ENCODE measurements at places on chromosomes 11 and 22.

GRCh38 chr11:100612766-100613165 lies 74.3 kb upstream of the ARHGAP42 start:
- no peak for DNase-seq

- no peak for DNase-seq
Observed at GRCh38 chr22:39182478-39183030, 30.1 kb upstream of the CBX7 start.

DNA sequence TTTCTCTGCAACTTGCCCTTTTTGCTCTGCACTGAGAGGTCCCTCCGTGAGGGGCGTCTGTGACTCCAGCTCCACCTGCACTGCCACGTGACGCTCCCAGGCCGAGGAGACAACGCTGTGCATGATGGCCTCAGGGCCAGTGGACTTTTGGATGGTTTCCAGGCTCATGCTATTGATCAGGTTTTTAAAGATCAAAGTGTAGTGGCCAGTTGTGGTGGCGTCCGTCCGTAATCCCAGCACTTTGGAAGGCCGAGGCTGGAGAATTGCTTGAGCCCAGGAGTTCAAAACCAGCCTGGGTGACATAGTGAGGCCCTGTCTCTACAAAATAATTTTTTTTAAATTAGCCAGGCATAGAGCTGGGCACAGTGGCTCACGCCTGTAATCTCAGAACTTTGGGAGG lies 16.1 kb downstream of the RPL3 start:
- DNase-seq: no peak

DNA sequence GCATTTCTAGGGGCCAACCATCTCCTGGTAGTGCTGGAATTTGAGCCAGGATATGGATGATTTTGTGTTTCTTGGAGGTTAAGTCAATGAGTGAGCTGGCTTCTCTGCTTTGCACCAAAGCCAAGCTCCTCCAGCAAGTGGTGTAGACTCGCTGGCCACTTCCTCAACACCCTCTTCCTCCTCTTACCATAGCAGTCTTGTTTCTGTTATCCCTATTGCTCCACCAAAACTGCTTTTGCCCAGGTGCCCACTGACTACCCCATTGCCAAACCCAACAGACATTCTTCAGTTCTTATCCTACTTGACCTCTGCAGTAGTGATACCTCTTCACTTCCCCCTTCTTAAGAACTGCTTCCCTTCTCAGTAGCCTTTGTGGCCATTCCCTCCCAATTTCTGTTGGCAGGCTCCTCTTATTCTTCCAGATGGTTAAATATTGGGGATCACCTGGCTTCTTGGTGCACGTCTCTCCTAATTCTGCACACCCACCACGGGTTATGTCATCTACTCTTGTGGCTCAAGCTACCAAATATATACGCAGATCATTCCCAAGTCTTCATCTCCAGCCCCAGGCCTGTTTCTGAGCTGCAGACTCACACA lies 7.0 kb upstream of the PRG2 start:
- no peak for DNase-seq

DNA sequence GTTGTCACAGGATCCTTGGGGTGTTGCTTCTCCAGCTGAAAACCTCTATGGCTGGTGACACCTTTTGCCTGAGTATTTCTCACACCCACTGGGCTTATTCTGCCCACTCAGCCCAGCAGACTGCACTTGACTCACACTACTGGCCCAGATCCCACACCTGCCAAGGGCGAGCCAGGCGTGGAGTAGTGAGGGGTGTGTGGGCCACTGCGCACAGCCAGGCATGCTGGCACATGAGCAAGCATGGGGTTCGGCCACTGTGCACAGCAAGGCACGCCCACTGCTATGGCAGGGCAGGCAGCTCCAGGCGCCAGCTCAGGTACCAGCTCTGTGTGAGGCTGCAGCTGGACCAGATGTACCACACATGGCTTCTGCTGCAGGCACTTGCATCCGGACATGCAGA lies 116.5 kb upstream of the MTNR1B start:
- no peak for DNase-seq

DNA sequence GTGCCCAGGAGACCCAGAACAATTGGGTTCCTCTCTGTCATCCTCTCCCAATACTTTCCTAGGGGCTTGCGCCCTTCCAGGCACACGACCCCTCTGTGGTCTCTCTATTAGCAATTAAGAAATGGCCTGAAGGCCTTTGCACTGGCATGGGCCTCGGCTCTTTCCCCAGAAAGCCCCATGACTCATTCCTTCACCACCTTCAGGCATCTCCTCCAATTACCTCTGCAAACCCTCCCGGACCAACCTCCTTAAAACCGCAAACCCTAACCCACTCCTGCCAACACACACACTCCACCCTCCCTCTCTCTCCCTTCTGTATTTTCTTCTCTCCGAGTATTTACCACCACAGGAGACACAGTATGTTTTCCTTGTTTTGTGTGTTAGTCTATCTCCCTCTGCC lies 36.7 kb downstream of the LARGE1 start:
- DNase-seq: no peak

DNA sequence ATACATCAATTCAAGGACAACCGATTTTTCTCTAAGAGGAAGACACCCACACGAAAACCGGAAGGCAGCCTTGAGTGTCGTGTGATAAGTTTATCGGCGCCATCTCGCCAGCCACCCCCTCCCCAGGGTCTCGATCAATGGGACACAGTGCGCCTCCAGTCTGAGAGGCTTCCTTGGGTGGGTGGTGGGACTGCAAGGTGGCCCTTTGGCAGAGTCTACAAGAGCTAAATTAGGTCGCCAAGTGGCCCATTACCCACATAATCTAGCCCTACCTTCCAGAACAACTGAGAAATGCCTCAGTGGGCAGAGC lies 64.0 kb downstream of the CD6 start:
- DNase-seq: no peak

DNA sequence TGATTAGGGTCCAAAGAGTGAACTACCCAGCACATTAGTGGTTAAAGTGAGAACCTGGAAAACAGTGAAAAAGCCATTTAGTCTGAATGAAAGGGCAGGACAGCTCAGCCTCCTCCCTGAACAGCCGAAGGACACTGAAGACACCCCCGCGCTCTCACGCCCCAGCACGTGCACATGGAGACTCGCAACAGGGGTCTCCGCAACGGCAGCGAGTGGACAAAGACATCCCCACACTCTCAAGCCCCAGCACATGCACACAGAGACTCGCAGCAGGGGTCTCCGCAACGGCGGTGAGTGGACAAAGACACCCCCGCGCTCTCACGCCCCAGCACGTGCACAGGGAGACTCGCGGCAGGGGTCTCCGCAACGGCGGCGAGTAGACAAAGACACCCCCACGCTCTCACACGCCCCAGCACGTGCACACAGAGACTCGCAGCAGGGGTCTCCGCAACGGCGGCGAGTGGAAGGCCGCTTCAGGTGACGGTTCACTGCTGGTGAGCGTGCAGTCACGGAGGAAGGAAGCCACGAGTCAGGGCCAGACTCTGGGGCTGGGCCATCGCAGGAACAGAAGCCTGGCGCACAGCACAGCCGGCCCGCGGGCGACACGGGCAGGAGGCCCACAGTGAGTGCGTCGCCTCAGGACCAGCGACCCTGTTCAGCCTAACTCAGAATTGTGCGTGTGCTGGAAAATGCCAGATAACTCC lies 43.6 kb downstream of the BRD1 start:
- no peak for DNase-seq

- DNase-seq: no peak
Observed at GRCh38 chr11:105790840-105791239, 181.0 kb downstream of the GRIA4 start.

DNA sequence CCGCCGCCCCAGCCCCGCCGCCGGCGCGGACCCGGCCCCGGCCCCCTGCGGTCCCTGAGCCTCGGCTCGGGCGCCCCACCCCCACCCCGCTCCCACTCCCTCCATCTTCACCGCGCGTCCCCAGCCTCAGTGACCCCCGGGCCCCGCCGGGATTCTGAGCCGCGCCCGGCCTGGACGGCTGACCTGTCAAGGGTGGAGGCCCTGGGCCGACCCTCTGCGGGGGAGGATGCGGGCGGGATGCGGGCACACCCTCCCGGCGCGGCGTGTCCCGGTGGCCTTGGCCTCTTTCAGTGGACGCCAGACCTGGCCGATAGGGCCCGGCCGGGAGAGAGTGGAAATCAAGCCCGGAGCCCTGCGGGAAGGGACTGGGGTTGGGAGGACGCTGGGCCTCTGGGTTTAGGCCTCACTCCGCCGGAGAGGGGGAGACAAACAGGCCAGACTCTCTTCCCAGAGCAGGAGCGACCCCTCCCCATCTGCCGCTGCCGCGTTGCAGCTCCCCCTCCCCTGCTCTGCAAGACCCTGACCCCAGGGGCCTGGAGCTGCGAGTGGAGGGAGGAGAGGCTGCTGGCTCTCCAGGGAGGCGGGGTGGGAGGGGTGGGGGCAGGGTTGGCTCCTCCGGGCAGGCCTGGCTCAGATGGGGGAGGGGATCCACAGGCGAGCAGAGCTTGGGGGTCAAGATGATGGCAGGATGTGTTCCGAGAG lies 525 bp downstream of the MAPK8IP2 start:
- no peak for DNase-seq

DNA sequence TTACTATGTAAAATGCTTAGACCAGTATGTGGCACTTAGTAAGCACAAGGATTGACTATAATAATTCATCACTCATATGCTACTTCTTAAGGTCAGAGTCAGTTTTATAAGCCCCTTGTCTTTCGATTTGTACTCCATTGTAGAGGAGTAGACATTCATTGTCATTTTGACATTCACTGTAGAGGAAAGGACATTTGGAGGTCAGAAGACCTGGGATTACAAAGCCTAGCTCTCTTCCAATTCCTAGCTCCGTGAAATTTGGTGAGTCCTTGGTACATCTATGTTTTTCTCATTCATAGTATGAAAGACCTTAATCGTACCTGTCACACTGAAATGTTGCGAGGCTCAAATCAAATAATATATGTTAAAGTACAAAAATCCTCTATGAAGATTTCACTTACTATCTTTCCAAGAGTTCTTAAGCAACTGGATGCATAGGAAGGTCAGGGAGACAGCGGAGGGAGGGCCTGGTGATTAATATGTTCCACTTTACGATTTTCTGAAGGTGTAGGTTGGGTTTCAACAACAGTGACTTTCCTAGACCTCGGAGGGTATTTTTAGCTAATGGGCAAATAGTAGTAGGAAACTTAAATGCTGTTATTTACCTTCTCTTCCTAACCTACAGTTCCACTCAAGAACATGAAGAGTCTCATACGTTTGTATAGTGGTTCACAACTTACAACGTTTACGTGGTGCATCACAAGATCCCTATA lies 1.4 kb upstream of the EMSY start:
- no peak for DNase-seq

GRCh38 chr11:27166130-27166529 lies 125.5 kb downstream of the BBOX1 start:
- DNase-seq: no peak

DNA sequence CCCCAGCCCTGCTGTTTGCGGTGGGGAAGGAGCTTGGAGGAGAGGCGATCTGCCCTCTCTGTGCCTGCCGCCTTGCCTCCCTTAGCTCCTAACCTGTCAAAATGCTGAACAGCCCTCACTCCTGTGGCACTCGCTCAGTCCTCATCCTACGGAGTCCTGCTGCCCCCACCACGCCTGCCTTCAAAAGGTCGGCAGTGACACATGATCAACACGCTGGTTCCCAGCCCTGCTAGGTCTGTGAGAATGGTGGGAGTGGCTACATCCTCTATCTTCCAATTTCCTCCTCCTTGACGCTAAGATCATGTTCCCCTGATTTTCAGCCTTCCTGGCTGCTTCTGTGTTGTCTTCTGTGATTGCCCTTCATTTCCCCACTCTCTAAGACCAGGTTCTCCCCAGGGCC lies 120.2 kb upstream of the TBCEL start:
- no peak for DNase-seq

DNA sequence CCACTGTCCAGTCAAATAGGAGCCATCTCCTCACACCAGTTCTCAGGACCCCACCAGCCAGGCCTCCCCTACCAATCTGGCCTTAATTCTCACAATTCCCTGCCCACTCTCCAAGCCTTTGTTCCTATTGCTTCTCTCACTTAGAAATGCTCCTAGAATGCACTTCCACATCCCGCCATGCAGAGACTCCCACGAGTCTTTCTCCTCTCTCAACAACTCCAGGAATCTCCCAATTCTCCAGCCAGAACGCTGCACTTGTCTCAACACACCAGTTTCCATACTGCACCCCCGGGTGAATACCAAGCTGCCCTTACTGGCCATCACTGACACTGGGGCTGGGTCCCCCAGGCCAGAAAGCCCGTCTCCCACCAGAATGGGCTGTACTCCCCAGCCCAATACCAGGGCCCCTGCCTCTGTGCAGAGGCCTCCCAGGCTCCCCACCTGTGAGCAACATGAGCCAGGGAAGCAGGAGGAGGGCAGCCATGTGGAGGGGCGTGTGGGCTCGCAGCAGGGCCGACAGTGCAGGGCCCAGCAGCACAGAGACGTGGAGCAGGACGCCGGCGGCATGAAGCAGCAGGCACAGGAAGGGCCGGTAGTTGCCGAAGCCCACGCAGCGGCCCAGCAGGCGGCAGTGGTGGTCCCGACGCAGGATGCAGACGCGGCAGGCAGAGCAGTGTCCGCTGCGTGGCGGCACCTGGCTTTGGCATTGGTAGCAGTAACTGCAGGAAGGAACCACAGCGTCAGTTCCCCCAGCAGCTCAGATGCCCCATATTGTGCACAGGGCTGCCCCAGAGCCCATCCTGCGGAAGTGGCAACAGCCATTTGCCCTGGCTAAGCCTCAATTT lies 2.4 kb downstream of the ZDHHC24 start:
- DNase-seq: peak; percentile 63

GRCh38 chr11:21635394-21636145 lies 557.3 kb upstream of the ANO5 start:
- no peak for DNase-seq

- DNase-seq: no peak
Observed at GRCh38 chr11:74116719-74117118, 54.1 kb downstream of the C2CD3 start.

DNA sequence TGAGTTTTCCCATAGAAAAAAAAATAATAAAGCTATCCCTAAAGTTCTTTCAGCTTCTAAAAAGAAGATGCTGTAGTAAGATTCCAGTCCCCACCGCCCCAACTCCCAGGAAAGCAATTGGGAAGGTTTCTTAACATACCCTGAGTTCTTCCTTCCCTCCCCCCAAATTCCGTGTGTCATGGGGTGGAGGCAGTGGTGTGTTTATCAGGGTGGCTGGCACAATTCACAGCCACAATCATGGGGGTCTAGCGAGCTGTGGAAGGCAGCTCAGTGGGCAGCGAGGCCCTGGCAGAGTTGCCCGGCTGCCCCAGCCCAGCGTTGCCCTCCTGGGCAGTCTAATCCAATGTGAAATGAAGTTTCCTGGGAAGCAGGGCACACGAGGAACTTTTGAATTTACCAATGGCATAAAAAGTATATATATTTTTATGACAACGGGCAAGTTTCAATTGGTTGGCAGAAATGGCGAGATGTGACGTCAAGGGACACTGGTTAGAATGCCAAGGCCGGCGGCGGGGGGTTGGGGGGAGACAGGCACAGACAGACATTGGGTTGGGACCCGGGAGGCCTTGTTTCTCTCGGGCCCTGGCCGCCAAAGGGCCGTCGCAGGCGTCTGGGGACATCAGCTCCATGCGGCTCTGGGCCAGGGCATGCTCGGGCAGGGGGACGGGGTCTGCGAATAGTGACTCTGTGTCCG lies 80.7 kb upstream of the PPARA start:
- no peak for DNase-seq
